ENCODE measurements at places on chromosomes 2 and 18.

- DNase-seq = no peak
Measured at GRCh38 chr2:173215316-173215715, 139.4 kb upstream of the CDCA7 start.

GRCh38 chr18:45775241-45775676, 50.2 kb upstream of the SIGLEC15 start:
- no peak for DNase-seq

- DNase-seq = no peak
Measured at GRCh38 chr2:44572196-44572900, 210.6 kb downstream of the CAMKMT start.

DNA sequence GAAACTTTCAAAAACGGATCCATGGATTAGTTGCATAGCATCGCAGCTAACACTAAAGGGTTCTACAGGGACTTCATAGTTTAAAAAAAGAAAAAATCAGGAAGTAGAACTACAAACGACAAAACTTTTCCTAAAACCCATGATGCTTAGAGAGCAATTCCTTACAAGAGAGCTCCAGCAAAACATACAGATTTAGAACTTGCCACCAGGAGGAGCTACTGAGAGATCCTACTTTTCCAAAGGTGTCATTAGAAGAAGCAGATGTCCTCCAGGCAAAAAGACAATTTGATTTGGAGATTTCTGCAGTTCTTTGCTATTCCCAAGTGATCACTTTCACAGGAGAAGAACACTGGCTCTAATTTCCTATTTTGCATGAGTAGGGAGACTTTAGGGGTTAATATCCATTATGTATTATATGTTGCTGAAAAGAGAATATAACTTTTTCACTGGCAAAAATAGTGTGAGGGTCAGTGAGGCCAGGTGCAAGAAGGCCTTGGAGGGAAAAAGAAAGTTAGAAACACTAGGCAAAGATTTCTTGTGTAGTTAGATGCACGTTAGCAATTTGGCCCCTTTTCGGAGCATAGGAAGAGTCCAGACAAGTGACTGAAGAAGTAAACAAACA, 436.2 kb downstream of the SUCLG1 start:
- peak; percentile 5 for DNase-seq

DNA sequence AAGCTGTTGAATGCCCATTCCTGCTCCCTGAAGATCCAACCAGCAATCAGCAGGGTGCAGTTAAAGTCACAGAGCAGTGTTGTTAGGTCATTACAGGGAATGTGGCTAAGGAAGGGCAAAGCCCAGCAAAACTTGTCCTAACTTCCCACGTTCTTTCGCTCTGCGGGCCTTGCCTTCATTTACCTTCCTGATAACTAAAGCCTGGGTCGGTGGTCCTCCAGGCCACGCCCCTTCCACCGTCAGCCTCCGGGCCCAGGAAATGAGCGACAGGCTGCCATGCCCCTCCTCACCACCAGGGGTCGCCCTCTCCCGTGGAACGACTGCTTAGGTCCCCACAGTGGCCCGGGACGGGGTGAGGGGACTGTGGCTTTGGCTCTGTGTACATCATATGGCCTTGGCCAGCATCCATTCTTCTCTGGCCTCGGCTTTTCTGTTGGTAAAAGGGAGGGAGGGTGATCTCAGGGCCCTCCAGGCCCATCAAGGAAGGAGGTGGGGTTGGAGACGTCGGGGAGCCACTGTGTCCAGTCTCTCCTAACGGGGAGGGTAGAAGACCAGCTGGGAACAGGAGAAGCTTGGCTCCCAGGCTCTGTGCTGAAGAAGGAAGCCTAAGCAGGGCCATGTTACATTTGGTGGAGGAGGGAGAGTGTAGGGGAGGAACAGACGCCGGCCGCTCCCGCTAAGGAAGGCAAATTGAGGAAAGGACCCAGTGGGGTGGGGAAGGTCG, 2.2 kb downstream of the SH2D6 start:
- peak; percentile 78 for DNase-seq

- DNase-seq = peak; percentile 87
Measured at GRCh38 chr2:206614811-206615210, 27.5 kb upstream of the FAM237A start.

DNA sequence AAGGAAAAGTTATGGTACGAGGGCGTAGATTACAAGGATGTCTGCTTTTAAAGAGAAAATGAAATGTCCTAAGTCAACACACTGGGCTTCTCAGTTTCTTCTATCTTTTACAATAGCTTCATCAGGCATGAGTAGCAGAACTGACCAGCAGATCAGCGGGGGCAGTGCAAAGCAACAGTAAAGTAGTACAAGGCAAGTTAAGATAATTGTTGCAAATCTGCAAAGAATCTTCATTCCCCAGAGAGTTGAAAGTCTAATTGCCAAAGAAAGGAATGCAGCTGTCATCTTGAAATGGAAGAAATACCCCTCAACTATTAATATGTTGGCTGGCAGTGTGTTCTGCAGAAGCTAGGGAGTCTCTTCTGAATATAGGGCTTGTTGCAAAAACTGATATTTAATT, 60.2 kb upstream of the SLC39A10 start:
- no peak for DNase-seq

DNA sequence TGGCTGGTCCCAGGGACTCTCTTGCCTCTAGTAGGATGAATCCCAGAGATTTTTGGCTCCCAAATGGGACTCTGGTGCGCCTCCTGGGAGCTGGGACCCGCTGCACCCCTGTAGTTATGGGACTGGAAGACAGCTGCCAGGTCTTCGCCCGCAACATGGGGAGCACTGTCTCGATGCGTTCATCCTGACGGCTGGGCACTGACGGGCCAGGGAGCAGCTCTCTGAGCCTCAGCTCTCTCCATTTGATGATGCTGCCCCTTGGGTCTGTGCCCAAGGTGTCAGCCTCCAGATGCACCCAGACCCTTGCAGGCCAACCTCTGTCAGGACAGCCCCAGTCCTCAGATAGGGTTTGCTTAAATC, 9.3 kb upstream of the ARMC9 start:
- no peak for DNase-seq

DNA sequence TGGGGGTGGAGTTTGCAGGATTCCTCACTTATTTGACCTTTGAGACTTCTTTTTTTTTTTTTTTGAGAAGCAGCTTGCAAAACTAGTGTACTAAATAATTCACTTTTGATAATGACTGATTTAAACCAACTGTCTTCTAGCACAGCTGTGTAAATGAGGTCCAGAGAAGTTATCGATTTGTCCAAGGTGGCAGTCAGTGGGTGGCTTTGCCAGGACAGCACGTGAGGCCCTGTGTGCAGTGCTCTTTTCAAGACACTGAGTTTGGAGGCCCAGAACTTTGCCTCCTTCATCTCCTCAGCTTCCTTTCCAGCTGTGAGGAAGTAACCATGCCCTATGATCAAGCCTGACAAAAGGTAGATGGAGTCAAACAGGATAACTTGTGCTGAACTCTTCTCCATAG, 92.9 kb upstream of the LCLAT1 start:
- no peak for DNase-seq

DNA sequence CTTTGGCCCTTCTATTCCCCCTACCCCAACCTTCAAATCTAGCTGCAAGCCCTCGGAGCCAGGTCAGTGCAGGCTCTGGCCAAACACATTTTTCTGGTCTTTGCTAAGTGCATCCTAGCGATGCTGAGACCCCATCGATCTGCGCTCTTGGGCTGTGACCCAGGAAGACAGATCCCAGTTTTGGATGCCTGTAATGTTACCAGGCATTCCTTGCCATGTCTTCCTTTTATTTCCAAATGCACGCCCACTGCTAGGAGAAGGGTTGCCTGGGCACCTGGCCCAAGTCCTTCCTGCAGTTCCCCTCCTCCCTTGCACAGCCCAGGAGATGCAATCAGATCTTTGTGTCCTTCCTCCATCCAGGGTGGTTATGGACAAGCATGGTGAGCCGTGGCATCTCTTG, 124.6 kb downstream of the TPGS2 start:
- DNase-seq = no peak

DNA sequence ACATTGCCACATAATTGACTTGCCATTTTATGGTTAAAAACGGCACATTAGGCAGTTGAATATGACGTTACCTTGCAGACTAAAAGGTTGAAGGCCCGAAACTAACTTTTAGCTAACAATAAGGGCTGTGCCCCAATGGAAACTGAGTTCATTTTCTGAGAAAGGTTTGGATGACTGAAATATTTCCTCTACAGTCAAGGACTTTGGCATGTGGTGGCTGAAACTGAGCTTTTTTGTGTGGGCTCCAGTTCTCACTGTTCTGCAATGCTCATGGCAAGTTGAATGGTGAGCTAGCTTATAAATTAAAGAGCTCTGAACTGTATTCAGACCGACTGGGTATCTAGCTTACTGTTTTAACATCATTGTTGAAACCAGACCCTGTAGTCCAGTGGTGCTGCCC, 23.8 kb upstream of the TXNDC2 start:
- no peak for DNase-seq

DNA sequence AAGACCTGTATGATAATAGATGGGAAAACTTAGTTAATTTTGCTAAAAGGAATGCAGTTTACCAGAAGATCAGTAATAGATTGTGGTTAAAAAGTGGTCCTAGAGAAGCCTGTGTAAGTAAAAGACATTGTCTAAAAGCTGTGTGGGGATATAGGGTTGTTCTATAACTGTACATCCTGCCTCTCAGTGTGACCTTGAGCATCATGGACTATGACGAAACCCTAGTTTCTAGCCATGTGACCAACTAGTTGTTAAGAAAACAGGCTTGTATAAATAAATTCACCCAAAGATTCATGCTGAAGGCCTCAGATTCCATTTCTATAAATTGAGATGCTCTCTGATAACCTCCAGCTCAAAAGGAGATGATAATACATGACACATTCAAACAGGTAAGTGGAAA, 160.7 kb downstream of the IKZF2 start:
- DNase-seq = no peak

GRCh38 chr18:67665266-67665665, 148.7 kb upstream of the DSEL start:
- no peak for DNase-seq

- no peak for DNase-seq
Measured at GRCh38 chr18:23746851-23747250, 57.6 kb downstream of the LAMA3 start.

DNA sequence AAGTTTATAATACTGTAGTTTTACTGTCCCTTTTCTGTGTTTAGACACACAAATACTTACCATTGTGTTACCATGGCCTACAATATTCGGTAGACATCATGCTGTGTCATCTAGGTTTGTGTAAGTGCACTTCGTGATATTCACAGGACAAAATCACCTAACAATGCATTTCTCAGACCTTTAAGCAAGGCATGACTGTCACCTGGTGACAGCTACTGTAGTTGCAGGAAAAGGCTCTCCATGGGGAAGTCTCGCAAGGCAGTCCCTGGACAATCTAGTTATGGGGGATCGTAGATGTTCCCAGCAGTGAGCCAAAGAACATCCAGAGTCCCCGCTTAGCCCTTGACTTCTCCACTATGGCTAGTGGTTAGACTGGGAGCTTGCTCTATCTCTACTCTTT, 73.1 kb downstream of the EIF2AK3 start:
- no peak for DNase-seq

DNA sequence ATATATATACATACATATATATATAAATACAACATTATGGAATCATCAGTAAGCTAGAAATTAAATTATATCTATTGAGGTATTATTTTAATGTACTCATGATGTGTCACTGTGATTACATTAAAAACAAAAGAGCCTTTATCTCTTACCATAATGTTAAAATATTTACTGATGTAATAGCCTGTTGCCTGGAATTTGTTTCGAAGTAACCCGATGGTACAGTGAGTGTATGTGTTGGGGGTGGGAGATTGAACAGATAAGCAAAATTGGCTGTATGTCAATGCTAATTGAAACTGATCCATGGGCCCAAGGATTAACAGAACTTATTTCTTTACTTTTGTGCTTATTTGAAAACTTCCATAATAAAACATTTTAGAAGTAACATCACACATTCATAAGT, 1473.2 kb downstream of the LRP1B start:
- DNase-seq = no peak

GRCh38 chr2:109702250-109702985, 88.3 kb downstream of the SOWAHC start:
- peak; percentile 78 for DNase-seq

DNA sequence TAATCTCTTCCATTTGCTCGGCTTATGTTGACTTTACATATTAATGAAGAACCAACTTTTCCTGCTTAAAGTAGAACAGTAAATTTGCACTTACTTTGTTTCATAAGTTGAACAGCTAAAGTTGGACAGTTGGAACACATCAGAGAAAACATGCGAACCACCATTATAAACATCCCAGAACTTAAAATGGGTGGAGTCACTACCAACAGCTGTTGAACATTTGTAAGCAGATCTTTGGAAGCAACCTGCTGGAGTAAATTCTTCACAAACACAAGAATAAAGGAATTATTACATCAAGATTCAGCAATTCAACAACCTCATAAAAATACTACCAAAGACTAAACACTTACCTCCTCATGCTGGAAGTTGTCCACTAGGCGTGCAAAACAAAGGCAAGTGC, 96.4 kb upstream of the DNER start:
- DNase-seq = no peak

GRCh38 chr2:240494194-240494793, 58.8 kb downstream of the GPC1 start:
- no peak for DNase-seq

DNA sequence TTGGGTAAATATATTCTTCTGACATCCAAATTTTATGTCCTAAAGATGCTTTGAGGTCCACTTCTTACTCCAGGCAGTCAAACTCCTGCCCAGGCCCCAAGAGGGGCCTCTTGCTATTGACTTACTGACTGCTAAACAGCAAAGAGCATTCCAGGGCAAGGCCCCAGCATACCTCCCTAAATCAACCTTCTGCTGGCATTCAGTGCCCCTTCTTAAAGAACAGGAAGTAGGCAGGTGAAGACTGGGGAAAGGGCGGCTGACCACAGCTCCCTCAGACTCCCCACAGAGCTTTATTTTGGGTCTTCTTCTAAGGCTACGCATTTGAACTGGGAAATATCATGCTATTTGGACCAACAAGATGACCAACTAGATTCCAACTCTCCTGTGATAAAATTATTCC, 68.9 kb downstream of the USP40 start:
- no peak for DNase-seq

DNA sequence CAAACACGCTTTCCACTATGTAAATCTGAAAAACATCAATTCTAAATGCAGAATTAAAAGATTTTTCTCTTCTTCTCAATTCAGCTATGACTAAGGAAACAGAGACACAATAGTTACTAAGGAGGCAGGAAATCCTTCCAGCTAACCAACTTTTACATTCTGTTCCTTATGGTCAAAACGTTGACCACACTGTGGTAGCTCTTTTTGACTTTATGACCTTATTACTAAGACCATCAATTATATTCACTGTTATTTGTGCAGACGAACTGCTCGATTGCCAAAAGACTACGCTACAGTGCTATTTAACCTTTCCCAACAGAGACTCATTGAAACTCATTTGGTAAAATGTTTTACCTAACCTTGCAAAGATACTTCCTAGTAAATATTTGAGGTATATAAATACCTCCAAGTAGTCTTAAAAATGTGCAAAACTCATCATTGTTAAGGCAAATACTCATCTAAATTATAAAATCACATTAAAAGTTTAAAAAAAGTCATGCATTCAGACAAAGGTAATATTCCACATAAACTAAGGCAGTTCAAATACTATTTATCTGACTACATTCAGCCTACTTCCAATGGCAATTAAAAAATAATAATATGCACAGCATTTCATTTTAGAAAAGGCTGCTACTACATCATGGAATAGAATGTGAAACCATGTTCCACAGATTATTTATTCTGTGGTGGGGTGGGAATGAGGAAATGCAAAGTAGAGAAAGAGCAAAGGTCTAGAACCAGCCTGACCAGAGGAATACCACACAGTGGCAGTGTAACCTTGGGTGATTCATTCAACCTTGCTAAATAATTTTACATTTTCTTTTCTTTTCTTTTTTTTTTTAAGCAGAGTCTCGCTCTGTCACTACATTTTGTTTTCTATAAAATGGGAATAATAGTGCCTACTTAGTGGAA, 139.9 kb downstream of the THADA start:
- no peak for DNase-seq

GRCh38 chr18:26309281-26309680, 83.0 kb downstream of the TAF4B start:
- no peak for DNase-seq
